ENCODE measurements at places on chromosomes 6 and 20.
A peak's percentile ranks its signal among the peaks of the same experiment; 100 is the strongest.

- DNase-seq: no peak
Measured at GRCh38 chr6:124888581-124889371, 73.5 kb upstream of the RNF217 start.

GRCh38 chr6:162119341-162119740, 608.2 kb downstream of the PRKN start:
- DNase-seq: no peak

- no peak for DNase-seq
Measured at GRCh38 chr20:2799271-2799670, 1.2 kb downstream of the CPXM1 start.

- DNase-seq: no peak
Measured at GRCh38 chr6:17149571-17149970, 47.7 kb downstream of the STMND1 start.

- peak; percentile 23 for DNase-seq
Measured at GRCh38 chr20:1299522-1299921, 29.4 kb downstream of the SDCBP2 start.

- DNase-seq: no peak
Measured at GRCh38 chr6:154479351-154479769, 31.1 kb downstream of the CNKSR3 start.

GRCh38 chr20:56392132-56392880, at the start of the genes AURKA and CSTF1:
Gene AURKA (minus strand): TSS chr20:56392215. CDS start chr20:56388197, 4,018 bp downstream.
Gene CSTF1 (plus strand): TSS chr20:56392645. CDS start chr20:56395553, 2,908 bp downstream.
- peak; percentile 100 for DNase-seq

DNA sequence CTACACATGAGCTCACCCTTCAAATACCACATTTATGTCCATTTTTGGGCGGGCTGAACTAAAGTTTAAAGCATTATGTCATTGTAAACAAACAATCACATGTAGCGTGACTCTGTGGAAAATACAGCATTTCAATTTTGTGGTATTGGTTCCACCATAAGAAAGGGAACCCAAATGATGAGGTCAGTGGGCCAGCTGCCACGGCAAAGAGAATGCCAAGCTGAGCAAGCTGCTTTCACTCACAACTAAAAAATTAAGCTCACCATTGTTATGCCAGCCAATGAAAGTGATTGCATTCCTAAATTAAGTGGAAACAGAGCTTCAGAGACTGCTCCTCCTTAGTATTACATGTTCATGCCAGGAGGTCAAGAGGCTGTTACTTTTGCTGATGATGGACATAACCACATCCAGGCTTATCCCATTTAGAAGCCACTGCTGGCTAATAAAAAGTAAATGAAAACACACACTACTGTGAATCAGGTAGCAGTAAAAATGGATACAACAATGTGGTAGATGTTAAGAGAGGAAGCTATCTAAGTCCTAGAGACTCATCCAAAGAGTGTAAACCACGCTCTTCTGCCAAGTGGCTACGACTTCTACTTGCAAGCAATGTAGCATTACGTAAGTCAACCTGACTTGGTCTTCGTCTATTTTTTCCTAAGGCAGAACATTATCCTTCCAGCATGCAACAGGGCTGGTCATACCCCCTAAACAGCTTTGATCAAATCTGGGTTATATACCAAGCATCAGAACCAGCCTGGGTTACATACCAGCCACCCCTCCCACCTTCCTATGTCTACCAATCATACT, 164.8 kb downstream of the BACH2 start:
- DNase-seq: no peak

- DNase-seq: peak; percentile 77
Measured at GRCh38 chr6:135419162-135419561, 78.4 kb downstream of the AHI1 start.

GRCh38 chr6:136524339-136524935, 25.8 kb downstream of the MAP7 start:
- DNase-seq: no peak

DNA sequence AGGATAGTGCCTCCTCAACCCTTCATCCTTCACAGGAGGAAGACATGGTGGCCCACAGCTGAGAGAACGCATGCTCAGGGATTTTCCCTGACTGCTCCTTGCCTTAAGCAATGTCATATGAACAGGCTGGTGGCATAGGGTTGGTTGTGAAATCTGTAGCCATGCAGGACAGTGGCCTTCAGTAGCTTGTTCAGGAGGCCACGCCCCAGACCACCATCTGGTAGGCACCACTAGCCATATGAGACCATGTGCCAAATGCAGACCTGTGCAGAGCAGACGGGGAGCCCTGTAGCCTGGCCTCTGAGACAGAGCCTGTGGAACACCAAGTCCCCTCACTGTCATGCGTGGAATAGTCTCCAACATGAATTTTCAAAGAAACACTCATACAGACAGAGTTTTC, 76.5 kb downstream of the ADTRP start:
- no peak for DNase-seq

GRCh38 chr6:27359231-27359630, 29.3 kb upstream of the ZNF391 start:
- DNase-seq: no peak

DNA sequence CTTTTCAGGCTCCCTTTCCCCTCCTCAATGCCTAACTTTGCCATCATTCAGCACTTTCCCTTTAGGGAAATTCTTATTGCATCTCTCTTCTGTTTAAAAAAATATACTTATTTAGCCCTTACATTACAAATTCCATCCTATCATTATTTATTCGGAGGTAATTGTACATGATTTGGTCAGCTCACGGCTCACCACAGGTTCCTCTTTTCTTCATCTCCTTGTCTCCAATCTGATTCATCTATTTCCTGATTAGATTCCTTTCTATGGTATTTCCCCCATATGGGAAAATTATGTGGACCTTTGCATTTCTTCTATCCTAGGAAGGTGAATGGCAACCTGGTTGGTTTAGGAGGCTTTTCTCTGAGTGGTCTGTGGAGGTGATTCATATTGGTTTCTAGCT, 12.9 kb upstream of the EMILIN3 start:
- no peak for DNase-seq

GRCh38 chr6:582370-582769, 74.5 kb downstream of the HUS1B start:
- DNase-seq: no peak

DNA sequence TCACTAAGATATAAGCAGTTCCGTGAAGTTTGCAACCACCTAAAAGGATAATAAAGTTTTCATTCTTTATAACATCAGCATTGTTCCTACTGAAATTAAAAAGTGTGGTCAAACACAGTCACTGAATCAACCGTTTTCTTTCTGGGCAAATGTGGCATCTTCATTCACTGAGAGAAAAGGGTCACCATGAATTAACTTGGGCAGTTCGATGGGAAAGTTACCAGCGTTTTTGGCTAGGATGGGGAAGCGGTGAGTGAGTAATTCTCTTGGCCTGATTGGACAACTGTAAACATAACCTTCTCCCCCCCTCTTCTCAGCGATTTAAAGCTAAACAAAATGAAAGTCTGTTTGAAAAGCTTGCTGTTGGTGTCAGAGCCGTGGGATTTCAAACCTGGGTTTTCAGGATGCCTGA, 181.8 kb downstream of the SASH1 start:
- DNase-seq: no peak

GRCh38 chr6:28401172-28401571, 1.6 kb upstream of the ZSCAN12 start:
- DNase-seq: peak; percentile 5

DNA sequence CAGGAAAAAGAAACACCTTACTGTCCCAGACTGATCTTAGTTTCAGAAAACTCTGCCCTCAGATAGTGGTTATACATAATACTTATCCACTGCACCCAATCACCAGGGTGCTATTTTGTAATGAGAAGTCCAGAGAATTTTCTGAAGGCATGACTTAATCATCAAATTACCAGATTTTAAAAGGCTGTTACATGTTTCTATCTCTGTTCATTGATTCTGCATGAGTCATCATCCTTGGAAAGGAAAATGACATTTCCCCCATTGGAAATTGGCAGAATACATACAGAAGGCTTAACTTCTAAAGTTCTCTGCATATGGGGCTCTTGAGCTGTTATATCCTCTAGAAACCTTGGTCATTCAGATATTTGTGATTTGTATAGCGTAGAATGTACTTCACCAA, 587.9 kb upstream of the FLRT3 start:
- no peak for DNase-seq

DNA sequence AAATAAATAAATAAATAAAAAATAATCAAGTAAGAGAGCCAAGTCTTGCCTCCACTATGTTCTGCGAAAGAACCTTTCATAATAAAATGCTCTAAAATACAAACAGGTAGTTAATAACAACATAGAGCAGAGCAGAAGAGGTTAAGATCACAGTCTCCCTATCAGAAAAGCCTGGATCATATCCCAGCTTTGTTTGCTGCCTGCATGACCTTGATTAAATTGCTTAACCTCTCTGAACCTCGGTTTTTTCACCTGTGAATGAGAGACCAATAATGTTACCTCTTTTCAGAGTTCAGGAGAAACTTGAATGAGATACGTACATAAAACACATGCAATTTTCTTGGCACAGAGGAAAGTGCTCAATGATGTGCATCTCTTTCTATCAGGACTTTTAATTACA, 44.4 kb downstream of the ARHGAP18 start:
- DNase-seq: no peak

DNA sequence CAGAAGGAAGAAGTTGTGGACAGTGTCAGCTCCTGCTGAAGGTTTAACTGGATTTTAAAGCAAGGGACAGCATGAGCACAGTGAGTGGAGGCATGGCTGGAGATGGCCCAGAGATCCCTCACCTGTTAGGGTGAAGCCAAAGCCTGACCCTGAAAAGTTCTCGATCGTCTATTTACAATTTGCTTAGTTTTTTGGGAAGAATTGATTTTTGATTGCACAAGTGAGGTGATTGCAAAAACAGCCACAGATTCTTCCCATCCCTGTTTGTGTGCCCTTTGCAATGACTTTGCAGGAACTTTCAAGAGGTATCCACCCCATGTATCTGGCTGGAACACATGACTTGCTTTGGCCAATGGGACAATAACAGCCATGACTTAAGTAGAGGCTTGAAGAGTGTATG, 170.1 kb downstream of the TFAP2C start:
- no peak for DNase-seq

- no peak for DNase-seq
Measured at GRCh38 chr6:214428-214827, 77.9 kb upstream of the DUSP22 start.

DNA sequence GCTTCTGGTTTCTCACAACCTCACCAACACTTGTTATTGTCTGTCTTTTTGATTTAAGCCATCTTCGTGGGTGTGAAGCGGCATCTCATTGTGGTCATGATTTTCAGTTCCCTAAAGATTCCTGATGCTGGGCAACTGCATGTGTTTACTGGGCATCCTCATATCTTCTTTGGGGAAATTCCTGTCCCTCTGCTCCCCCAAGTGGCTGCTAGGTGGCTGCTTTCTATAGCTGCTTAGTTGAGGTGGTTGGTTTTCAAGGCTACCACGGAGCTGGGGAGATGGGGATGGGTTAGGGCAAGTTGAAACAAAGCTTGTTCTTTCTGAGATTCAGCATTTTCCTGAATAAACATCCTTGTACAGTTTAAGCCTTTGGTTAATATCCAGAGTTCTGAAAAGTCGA, 403.9 kb upstream of the SULF2 start:
- no peak for DNase-seq

DNA sequence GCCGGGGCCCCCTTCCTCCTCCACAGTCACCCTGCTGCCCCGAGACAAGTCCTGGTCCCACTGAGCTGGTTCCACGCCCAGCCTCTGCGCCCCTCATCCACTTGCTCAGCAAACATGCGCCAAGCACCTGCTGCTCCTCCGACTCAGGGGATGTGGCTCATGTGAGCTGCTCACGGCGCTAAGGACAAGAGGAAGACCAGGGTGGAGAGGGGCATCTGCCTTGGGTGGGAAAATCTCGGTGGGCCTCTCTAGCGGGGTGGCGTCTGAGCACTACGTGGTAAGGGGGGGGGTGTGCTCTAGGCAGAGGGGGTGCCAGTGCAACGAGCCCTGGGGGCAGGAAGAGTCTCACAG, 4.5 kb downstream of the LAMA5 start:
- no peak for DNase-seq

DNA sequence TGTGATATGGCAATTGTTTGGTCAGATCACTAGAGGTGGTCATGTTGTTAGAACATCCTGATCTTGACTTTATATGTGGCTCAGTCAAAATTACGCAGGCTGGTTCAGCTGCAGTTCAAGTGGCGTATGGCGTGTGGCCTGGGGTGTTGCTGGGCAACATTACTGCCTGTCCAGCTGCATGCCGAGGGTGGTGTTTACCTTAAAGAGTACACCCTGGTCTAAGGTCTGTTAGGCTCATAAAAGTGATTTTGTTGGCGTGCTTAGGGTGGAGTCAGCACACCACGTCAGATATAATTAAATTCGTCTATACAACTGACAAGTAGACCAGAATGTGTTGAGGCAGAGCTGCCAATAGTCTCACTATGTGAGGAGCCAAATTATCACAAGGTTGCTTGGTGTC, 55.6 kb upstream of the NEDD9 start:
- no peak for DNase-seq

- no peak for DNase-seq
Measured at GRCh38 chr6:47897247-47897646, 115.4 kb downstream of the OPN5 start.

GRCh38 chr6:83463886-83464285, 33.0 kb upstream of the ME1 start:
- no peak for DNase-seq

GRCh38 chr20:8798505-8798904, 270.4 kb upstream of the PLCB4 start:
- no peak for DNase-seq

DNA sequence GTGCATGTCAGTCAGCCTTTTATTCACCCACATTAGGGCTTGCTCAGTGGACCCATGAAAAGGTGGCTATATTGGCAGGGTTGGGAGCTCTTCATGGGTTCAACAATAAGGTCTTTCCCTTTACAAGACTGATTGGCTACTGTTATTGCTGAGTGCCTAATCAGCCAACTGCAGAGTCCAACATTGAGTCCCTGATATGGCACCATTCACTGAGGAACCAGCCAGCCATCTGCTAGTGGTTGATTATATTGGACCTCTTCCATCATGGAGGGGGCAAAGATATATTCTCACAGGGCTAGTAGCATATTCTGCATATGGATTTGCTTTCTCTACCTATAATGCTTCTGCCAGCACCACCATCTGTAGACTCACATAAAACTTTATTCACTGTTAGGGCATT, 69.9 kb downstream of the CDKAL1 start:
- peak; percentile 93 for DNase-seq

- DNase-seq: peak; percentile 72
Measured at GRCh38 chr20:44959638-44960102, 527 bp downstream of the TOMM34 start.

- DNase-seq: no peak
Measured at GRCh38 chr6:134374491-134375219, 56.7 kb upstream of the SGK1 start.

DNA sequence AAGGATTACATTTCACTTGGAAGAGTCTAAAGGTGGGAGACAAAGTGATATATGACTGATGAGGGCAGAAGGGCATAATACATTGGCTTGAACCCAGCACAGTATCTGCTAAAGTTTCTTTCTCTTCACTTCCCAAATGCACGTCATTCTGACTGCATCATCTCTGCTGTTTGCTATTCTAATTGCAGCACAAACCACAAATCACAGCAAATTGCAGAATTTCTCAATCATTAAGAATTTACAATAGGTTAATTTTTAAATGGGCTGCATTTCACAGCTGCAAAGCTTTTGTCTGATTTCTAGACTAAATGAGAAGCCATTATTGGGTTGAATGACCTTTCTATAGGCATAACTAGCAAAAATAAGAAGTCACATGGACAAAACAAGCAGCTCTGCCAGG, 337.0 kb downstream of the RNGTT start:
- no peak for DNase-seq

- DNase-seq: no peak
Measured at GRCh38 chr6:154167126-154167525, 128.1 kb downstream of the OPRM1 start.
